ENCODE measurements at places on chromosomes 16 and 17.

DNA sequence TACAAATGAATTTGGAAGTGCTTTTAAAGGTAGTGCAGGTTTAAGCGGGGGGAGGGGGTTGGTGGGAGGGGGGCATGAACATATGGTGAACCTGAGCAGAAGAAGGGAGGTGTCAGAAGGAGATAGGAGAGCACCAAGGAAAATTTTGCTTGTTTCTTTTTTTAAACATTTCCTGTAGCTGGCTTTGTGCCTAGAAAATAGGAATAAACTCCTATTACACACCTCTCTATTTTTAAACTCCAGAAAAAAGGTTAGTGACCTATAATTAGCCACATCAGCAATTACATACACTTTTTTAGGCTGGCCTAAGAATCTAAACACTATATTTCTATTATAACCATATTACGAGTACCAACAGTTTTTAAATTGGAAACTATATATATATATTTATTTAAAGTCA lies 159.1 kb downstream of the SKAP1 start:
- H3K27me3 ChIP-seq = no peaks in the 10 kb centered on the region
- H3K4me1 ChIP-seq = no peaks in the 10 kb centered on the region
- no peak for DNase-seq
- no peak overlapping the region for H3K4me3 ChIP-seq
- no peak overlapping the region for H3K27ac ChIP-seq

DNA sequence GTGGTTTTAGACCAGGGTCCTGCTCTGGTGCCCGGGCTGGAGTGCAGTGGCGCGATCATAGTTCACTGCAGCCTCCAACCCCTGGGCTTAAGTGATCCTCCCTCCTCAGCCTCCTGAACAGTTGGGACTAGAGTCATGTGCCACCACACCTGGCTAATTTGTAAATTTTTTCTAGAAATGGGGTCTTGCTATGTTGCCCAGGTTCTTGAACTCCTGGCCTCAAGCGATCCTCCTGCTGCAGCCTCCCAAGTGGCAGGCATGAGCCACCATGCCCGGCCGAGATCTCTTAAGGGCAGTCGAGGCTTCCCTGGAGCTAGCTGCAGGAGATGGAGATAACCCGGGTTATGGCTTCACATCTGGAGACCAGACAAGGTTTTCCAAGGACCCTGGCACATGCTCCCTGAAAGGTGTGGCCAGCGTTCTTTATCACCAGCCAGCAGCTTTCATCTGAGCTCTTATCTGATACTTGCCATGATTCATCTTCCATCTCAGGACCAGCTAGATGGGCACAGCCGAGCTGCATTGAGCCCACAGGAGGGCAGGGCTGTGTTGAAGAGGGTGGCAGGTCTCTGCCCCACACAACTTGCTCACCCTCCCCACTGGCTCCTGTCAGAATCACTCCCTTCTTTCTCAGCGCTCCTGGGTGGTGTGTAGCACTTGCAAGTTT lies 28.6 kb downstream of the SCNN1B start:
- H3K27me3 ChIP-seq = no peaks in the 10 kb centered on the region
- H3K36me3 ChIP-seq = no peaks in the 10 kb centered on the region
- H3K4me1 ChIP-seq = no peaks in the 10 kb centered on the region

GRCh38 chr17:66892246-66892645 lies 57.3 kb downstream of the CACNG5 start:
- H3K36me3 ChIP-seq = no peaks in the 10 kb centered on the region
- H3K4me1 ChIP-seq = no peaks in the 10 kb centered on the region
- H3K27me3 ChIP-seq = no peaks in the 10 kb centered on the region
- H3K27ac ChIP-seq = no peak overlapping the region
- DNase-seq = no peak

DNA sequence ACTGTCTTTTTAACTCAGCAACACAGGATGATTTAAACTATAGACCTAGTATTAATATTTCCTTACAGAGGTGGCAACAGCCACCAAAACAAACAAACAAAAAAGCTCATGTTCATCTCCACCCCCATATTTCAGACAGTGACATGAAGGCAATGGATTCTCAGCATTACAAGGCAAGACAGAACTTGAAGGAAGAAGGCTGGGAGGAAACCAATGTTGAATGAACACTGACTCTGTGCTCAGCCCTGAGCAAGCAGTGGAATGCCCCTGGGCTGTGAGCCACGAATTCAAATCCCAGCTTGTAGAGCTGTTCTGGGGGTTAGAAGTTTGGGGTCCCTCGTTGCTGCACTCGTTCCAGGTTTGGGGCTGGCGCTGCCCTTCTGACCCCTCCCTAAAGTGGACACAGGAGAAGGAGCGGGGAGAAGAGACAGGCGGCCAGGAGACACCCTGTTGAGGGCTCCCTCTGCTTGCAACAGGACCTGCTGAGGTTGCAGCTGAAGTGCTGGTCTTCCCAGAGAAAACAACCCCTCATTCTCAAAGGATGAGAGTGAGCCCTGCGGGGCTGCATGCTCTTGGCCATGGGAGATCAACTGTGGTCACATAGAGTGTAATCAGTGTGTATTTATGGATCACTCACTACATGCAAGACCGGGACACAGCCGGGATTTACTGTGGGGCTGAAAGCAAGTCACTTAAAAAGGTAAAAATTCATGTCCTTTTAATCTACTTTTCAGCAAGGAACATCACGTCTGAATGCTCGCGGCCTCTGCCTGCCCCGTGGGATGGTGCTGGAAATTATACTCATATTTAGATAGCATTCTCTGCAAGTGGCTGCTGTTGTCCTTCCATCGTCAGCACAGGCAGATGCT lies 34.3 kb downstream of the MYH3 start:
- H3K4me1 ChIP-seq = no peaks in the 10 kb centered on the region
- H3K36me3 ChIP-seq = no peaks in the 10 kb centered on the region
- no peak for DNase-seq

- DNase-seq = no peak
- no peak overlapping the region for H3K4me3 ChIP-seq
- H3K27ac ChIP-seq = no peak overlapping the region
- no peaks in the 10 kb centered on the region for H3K27me3 ChIP-seq
- H3K36me3 ChIP-seq = no peaks in the 10 kb centered on the region
- H3K4me1 ChIP-seq = no peaks in the 10 kb centered on the region
These were observed 114.5 kb downstream of the ABCC6 start for GRCh38 chr16:16108759-16109158.

- H3K27me3 ChIP-seq = no peaks in the 10 kb centered on the region
- no peak overlapping the region for H3K4me3 ChIP-seq
- no peak for DNase-seq
- H3K36me3 ChIP-seq = peaks cover 33% of the 10 kb centered on the region
- H3K4me1 ChIP-seq = no peaks in the 10 kb centered on the region
These were observed 253.6 kb downstream of the ZFHX3 start for GRCh38 chr16:72794319-72794718.

- H3K27me3 ChIP-seq = no peaks in the 10 kb centered on the region
- peak; percentile 87 for DNase-seq
- no peaks in the 10 kb centered on the region for H3K4me1 ChIP-seq
- H3K27ac ChIP-seq = no peak overlapping the region
- peaks cover 6% of the 10 kb centered on the region for H3K36me3 ChIP-seq
These were observed 22.1 kb downstream of the TMC7 start for GRCh38 chr16:19005561-19006445.

DNA sequence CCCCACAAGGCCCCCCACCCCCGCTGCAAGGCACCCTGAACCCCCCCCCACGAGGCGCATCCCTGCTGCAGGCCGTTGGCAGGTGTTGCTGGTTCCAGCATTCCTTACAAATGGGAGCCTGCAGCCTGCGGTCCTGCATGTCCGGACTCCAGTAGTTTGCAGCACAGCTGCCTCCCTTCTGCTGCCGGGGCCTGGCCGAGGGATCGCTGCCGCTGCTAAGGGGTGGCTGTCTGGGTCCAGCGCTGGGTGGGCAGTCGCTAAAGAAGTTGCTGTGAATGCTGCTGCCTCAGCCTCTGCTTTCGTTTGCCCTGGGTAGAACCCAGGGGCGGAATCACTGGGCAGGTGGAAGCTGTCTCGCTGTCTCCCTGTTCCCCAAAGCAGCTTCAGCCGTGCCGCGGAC lies 11.8 kb downstream of the UTS2R start:
- H3K4me1 ChIP-seq = no peaks in the 10 kb centered on the region
- no peaks in the 10 kb centered on the region for H3K36me3 ChIP-seq
- no peak overlapping the region for H3K4me3 ChIP-seq
- H3K27me3 ChIP-seq = no peaks in the 10 kb centered on the region
- no peak overlapping the region for H3K27ac ChIP-seq

GRCh38 chr16:58732545-58733247 lies 1.4 kb downstream of the GOT2 start:
- H3K4me3 ChIP-seq = peak overlapping the region; percentile 94
- H3K36me3 ChIP-seq = no peaks in the 10 kb centered on the region
- DNase-seq = no peak
- no peaks in the 10 kb centered on the region for H3K27me3 ChIP-seq
- no peak overlapping the region for H3K27ac ChIP-seq

DNA sequence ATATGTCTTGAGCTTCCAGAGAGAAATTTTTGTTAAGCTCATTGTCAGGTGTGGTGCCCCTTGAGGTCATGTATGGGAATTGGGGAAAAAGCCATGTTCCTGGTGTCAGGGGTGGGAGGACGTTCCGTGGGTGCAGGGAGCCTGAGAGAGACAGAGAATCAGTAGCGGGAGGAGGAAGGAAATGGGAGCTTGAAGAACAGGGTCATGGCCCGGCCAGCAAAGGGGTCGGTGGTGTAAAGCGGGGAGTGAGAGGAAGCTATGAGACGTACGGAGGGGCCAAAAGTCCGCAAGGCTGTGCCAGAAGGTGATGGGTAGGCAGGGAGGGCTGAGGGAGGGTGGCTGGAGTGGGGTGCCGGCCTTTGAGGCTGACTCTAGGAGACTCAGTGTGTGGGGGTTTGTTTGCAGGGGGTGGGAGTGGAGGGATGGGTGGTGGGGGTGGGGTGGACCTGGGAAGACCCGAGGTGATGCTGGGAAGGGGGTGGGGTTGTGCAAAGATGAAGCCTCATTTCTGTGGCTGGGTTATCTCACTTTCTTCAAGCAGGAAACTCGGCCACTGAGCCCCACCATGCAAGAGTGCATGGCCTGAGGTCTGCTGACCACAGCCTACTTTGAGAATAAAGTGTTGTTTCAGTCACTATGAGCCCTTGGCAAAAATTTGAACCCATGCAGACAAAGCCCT lies 63.6 kb downstream of the PLCG2 start:
- H3K4me1 ChIP-seq = peaks cover 18% of the 10 kb centered on the region
- H3K36me3 ChIP-seq = no peaks in the 10 kb centered on the region
- no peaks in the 10 kb centered on the region for H3K27me3 ChIP-seq
- no peak for DNase-seq

GRCh38 chr16:85898521-85899442 lies at the start of gene IRF8:
Gene IRF8 (plus strand): TSS chr16:85899162. CDS start chr16:85903016, 3,854 bp downstream.
- H3K27me3 ChIP-seq = no peaks in the 10 kb centered on the region
- DNase-seq = peak; percentile 93
- H3K36me3 ChIP-seq = no peaks in the 10 kb centered on the region
- H3K4me3 ChIP-seq = peak within 1 kb of the TSS; percentile 64

DNA sequence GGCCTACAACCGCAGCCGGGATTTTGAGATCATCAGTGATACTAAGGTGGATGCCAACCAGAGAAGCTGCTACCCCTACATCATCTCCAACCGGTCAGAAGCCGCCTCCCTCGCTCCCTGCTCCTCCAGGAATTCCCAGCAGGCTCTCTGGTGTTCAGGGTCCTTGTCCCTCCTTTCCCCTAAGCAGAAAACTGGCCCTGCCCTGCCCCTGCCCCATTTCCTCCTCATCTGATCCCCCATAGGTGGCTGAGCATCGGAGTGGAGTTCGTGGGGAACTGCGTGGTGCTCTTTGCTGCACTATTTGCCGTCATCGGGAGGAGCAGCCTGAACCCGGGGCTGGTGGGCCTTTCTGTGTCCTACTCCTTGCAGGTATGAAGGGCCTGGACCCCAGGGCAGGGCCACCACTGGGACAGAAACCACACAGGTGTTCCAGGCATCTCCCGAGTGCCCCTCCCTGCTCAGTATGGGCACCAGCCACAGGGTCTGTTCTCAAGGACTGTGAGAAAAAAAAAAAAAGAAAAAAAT lies 29.8 kb downstream of the ANKRD40 start:
- DNase-seq = no peak
- H3K4me1 ChIP-seq = no peaks in the 10 kb centered on the region
- no peak overlapping the region for H3K4me3 ChIP-seq
- H3K27me3 ChIP-seq = no peaks in the 10 kb centered on the region

GRCh38 chr16:89002851-89003830 lies 26.1 kb upstream of the CBFA2T3 start:
- H3K36me3 ChIP-seq = no peaks in the 10 kb centered on the region
- H3K4me3 ChIP-seq = no peak overlapping the region
- no peak overlapping the region for H3K27ac ChIP-seq
- no peaks in the 10 kb centered on the region for H3K27me3 ChIP-seq
- DNase-seq = no peak

GRCh38 chr17:66255112-66255511 lies 25.9 kb upstream of the APOH start:
- no peak for DNase-seq
- no peak overlapping the region for H3K27ac ChIP-seq
- H3K4me1 ChIP-seq = no peaks in the 10 kb centered on the region
- H3K36me3 ChIP-seq = no peaks in the 10 kb centered on the region
- no peaks in the 10 kb centered on the region for H3K27me3 ChIP-seq
- H3K4me3 ChIP-seq = no peak overlapping the region

GRCh38 chr16:55662644-55663031 lies 6.8 kb downstream of the SLC6A2 start:
- H3K27ac ChIP-seq = no peak overlapping the region
- DNase-seq = no peak
- H3K27me3 ChIP-seq = no peaks in the 10 kb centered on the region
- no peak overlapping the region for H3K4me3 ChIP-seq

- H3K27ac ChIP-seq = peak within 1 kb of the TSS; percentile 80
- H3K36me3 ChIP-seq = no peaks in the 10 kb centered on the region
- no peak for DNase-seq
- no peaks in the 10 kb centered on the region for H3K27me3 ChIP-seq
These were observed at the start of gene RIPOR1 for GRCh38 chr16:67528222-67528869. Gene RIPOR1 (plus strand): TSS chr16:67528829. CDS start chr16:67538447, 9,618 bp downstream.

DNA sequence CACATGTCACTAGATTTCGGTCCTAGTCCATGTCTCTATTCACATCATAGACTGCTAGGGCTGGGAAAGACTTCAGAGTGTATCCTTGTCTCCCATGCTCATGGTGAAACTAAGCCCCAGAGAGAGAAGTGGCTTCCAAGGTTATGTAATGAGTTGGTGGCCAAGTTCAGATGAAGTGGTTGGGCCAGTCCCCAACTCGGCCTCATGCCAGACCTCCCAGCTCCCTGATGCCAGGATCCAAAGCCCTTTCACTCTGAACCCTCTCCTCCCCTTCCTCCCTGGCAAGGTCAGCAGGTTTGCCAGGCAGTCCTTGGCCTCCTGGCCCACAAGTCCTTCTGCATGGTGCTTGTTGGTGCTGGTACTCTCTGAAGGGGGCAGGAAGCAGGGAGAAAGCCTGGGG lies 189.7 kb downstream of the AXIN2 start:
- DNase-seq = peak; percentile 59
- H3K27me3 ChIP-seq = no peaks in the 10 kb centered on the region
- no peak overlapping the region for H3K4me3 ChIP-seq
- H3K27ac ChIP-seq = no peak overlapping the region
- no peaks in the 10 kb centered on the region for H3K4me1 ChIP-seq

GRCh38 chr17:71085238-71086033 lies 916.1 kb downstream of the KCNJ2 start:
- H3K27me3 ChIP-seq = no peaks in the 10 kb centered on the region
- H3K4me1 ChIP-seq = no peaks in the 10 kb centered on the region
- no peak overlapping the region for H3K27ac ChIP-seq
- no peak overlapping the region for H3K4me3 ChIP-seq
- H3K36me3 ChIP-seq = no peaks in the 10 kb centered on the region

Data from Peyer's patch (tissue), 4 donors.